NCI-H1417 treated with DMSO at 0.1 percent for 48 hours (cell line): ENCODE measurements at places on chromosomes 7 and 10.

GRCh38 chr7:7176406-7177043, 5.8 kb upstream of the C1GALT1 start:
- DNase-seq, result no peak

DNA sequence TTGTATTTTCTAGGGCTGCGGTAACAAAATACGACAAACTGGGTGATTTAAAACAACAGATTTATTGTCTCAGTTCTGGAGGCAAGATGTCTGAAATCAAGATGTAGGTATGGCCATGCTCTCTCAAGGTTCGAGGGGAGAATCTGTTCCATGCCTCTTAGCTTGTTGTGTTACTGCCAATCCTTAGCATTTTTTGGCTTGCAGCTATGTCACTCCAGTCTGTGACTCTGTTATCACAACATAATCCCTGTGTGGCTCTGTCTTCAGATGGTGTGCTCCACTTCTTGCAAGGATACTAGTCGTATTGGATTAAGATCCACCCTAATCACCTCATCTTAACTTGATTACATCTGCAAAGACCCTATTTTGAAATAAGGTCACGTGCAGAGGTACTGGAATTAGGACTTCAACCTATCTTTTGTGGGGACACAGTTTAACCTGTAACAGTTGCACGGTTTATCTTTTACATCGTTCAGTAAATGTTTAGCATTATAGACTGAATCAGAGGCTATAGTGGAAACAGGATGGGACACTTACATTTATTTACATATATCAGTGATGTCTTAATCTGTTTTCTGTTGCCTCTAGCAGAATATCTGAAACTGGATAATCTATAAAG, 3.1 kb downstream of the C1GALT1 start:
- DNase-seq, result no peak

- DNase-seq, result no peak
Measured at GRCh38 chr10:86292462-86293395, 73.9 kb downstream of the GRID1 start.

DNA sequence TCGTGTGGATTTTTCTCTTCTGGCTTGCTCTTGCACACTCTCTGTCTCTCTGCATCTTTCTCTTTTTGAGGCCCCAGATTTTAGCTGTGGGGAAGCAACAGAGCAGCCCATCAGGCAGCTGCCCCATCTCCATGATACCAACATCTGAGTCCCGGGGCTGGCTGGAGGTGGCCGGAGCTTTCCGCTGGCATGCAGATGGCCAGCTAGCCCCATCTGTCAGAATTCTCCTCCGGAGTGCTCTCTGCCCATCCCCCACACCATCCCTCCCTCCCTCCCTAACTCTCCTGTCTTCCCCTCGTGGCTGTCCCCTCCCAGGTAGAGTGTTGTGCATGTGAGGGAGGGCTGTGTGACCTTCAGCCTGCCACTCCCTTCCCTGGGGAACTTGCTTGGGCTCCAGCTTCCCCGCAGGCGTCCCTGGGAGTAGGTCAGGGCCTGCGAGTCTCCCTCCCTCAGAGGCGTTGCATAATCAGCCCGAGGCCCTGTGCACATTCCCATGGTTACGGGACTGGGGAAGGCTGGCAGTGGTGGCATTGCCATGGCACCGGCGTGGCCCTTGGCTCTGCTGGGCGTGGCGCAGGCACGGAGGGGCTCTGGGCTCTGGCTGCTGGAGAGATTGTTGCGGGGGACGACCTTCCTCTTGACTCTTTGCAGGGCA, 24.7 kb downstream of the GHRHR start:
- DNase-seq, result no peak

GRCh38 chr10:13890233-13891127, 303.7 kb downstream of the PRPF18 start:
- DNase-seq, result no peak
